NCI-H446 treated with DMSO at 0.1 percent for 48 hours (cell line): ENCODE measurements at places on chromosomes 7 and 10.
A peak's percentile ranks its signal among the peaks of the same experiment; 100 is the strongest.

- DNase-seq: no peak
Measured at GRCh38 chr7:40765639-40766038, 630.8 kb downstream of the SUGCT start.

DNA sequence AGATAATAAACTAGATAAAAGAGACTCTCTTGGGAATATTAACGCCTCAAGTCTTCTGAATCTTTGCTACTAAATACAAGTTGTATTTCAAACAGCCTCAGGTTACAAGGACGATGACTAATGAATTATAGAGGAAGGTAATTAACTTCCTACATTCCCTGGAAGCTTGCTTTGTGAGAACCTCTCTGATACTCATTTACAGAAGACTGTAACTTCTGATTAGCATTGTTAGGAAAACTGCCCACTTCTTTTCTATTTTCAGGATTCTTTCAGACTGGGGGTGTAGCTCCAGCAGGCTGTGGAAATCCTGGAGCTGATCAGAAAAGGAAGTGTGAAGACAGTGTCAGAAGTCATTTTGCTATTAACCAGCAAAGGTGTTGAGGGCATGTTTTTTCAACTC is 316.7 kb upstream of the NPSR1 start:
- no peak for DNase-seq

GRCh38 chr7:158033196-158033595 is 554.4 kb downstream of the PTPRN2 start:
- DNase-seq: no peak

DNA sequence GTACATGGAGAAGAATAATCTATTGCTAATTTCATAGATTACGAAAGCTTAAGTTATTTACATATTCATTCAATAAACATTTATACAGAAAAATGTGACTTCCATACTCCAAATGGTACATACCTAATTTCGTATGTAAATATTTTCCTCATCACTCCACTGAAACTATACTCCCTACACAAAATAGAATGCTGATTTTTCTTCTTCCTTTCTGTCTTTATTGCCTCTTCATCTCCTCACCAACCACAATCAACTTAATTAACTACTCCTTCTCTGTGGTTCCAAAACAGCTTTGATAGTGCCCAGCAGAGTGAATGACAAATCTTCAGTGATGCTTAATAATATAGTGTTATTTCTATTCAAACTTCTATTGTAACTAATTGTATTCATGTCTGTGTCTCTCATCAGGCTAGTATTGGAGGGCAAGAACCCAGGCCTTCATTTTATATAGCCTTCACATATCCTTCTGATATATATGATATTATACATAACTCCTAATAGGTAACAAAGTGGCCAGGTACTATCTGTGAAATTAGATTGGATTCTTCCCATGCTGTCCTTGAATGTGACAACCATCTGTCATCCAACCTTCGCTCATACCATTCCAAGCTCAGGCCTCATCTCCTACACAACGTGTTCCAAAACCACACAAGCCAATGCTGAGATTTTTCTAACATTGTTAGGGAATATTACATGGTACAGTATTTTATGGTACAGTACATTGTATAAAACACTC is 5.3 kb downstream of the ITGB1 start:
- DNase-seq: no peak

GRCh38 chr10:21514818-21515351 is 10.6 kb downstream of the SKIDA1 start:
- no peak for DNase-seq

DNA sequence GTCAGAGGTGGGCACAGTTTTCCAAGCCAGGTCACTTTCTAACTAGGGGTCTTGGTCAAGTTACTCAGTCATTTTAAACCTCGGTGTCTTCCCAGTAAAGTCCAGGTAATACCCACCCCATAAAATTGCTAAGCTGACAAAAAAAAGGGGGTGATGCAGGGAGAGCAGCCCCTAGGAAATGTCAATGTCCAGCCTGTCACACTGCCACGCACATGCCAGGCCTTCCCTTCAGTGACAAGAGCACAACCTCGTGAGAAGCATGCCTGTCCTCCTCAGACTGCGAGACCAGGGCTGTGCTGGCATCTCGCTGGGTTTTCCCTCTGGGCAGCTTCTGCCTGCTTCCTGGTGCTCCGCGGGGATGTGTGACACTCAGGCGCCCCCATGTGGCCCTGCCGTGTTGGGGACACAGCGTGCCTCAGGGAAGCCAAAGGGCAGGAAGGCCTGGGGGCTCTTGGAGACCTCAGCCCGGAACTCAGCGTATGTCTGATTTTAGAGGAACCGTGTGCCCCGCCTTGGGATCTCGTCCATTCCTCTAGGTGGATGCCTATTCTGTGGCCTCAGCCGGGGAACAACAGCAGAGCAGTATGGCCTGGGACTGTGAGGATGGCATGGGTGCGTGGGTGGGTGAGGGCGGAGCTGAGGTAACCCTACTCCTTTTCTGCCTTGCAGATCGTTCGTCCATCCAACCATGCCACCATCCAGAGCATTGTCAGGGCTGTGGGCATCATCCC is 10.2 kb upstream of the GDF2 start:
- DNase-seq: no peak

- peak; percentile 84 for DNase-seq
Measured at GRCh38 chr7:29987811-29988317, 1.7 kb downstream of the SCRN1 start.

GRCh38 chr10:76711222-76711997 is 926.2 kb downstream of the KCNMA1 start:
- no peak for DNase-seq

DNA sequence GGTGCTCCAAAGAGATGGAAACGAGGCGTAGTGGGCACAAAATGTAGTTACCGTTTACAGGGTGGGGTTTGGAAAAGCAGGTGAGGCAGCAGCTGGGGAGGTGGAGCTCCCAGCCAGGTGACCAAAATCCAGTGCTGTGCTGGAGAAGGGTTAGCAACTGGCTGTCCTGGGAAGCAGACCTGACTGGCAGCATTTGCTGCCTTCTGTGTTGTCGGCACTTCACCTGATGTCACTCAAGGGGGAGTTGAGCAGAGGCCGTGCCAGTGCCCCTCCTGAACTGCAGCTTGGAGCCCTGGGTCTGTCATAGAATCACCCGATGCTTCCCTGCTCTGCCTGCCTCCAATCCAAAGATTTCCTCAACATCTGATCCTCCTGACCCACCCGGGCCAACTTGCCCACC is 12.8 kb downstream of the GCK start:
- no peak for DNase-seq

- DNase-seq: no peak
Measured at GRCh38 chr7:154584352-154585252, 418.3 kb downstream of the PAXIP1 start.

- DNase-seq: no peak
Measured at GRCh38 chr10:75461672-75462649, 30.5 kb downstream of the LRMDA start.

GRCh38 chr7:2037301-2037807 is 195.4 kb downstream of the MAD1L1 start:
- no peak for DNase-seq

DNA sequence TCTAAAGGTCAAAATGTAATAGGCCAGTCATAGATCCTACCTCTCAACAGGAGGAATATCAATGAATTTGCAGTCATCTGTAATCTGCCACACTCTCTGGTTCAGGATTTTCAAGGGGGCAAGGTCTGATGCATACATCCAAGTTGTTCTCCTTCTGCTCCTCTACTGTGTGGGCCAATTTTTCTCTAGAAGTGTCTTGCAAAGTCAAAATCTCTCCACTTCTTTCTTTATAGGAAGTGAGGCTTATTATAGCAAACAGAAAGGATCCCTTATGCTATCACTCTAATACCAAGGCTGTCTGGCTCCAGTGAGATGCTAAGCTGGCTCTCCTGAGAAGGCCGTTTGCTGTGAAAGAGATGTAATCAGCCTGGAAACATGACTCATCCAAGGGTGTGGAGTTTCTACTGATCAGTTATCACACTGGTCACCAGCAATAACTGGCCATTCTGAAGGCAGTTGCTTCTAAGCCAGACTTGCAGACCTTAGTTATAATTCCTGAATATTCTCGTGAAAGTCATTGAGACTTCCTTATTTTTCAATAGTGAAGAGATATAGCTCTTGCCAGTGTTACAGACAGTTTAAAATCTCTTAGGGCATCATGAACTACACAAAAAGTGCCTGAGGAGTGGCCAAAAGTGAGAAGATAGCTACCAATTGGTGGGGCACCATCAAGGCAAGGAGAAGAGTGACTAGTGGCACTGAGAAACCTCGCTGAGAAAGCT is 43.2 kb upstream of the LRGUK start:
- DNase-seq: no peak

DNA sequence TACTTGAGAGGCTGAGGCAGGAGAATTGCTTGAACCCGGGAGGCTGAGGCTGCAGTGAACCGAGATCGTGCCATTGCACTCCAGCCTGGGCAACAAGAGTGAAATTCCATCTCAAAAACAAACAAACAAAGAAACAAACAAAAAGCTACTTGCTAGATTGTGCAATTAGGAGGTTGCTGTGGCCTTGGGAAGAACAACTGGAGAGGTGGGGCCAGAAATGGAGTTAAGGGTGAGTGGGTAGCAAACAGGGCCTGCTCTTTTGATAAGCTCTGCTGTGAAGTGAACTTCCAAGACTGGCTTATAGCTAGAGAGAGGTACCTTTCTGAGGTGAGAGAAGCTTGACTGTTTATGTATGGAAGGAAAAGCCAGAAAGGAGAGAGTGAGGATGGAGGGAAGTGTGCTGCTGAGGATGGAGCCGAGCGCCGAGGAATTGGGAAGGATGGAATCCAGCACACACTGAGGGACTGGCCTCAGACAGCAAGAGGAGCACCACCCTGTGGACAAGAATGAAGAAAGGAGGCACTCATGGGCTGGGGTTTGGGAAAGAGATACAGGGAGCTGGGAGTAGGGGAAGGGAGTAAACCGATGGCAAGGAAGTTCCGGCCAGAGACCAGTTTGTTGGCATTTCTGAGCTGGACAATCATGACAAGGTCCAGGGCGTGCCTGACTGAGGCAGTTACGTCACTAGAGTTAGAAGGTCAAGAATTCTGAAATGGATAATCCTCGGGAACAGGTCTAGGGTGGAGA is 7.0 kb upstream of the RPEL1 start:
- DNase-seq: no peak

DNA sequence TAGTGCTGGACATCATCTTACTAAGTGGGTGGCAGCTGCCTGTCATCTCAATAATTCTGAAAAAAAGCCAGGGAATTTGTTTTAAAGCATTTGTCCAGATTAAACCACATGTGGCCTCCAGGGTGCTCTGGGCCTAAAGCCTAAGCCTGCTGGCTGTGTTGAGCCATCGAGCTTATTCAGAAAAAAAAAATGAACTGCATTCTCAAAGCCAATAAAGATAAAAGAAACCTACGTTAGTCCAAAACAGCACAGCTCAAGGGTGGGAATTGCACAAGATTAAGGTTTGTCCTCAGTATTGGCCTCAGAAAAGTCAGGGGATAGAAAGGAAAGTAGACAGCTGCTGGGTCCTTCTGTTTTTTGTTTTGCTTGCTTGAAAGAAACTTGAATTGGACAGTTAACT is 22.6 kb upstream of the PRTFDC1 start:
- DNase-seq: peak; percentile 18

DNA sequence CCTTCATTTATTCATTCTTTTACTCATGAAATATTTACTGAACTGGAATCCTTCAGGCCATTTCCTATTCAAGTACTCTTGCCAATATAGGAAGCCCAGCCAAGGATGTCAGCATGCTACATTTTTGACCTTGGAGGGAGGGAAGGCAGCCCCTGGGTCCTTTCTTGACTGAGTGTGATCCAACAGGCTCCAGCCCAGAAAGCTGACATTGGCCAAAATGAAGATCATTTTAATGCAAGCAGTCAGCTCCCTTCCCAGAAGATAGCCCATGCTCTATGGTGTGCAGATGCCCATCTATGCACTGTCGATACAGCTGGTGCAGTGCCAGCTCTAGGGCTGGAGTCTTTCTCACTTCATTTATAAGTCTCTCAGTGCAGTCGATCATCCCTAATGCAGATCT is 646.0 kb downstream of the KCNMA1 start:
- no peak for DNase-seq

GRCh38 chr10:83592337-83592935 is 546.9 kb upstream of the GHITM start:
- no peak for DNase-seq

- DNase-seq: peak; percentile 70
Measured at GRCh38 chr7:55288070-55288824, 76.9 kb upstream of the LANCL2 start.

GRCh38 chr7:131501930-131502685 is 54.3 kb downstream of the PODXL start:
- no peak for DNase-seq

- DNase-seq: no peak
Measured at GRCh38 chr7:143974459-143974858, 19.8 kb downstream of the OR2F1 start.

DNA sequence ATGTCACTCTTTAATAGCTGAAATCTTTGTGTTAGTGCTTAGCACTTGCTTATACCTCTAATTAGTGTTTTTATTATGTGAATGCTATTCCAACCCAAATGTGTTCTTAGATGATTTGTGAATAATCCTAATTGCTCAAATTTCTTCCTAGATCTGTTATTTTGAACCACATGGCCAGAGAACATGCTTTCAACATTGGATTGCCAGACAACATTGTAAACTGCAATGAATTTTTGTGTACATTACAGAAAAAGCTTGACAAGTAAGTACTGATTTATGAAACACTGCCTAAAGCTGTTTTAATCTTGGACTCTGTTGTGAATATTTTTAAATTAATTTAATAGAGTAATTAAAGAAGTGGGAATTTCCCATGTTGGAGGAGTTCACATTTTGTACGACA is 121.1 kb downstream of the ZNF277 start:
- DNase-seq: no peak

DNA sequence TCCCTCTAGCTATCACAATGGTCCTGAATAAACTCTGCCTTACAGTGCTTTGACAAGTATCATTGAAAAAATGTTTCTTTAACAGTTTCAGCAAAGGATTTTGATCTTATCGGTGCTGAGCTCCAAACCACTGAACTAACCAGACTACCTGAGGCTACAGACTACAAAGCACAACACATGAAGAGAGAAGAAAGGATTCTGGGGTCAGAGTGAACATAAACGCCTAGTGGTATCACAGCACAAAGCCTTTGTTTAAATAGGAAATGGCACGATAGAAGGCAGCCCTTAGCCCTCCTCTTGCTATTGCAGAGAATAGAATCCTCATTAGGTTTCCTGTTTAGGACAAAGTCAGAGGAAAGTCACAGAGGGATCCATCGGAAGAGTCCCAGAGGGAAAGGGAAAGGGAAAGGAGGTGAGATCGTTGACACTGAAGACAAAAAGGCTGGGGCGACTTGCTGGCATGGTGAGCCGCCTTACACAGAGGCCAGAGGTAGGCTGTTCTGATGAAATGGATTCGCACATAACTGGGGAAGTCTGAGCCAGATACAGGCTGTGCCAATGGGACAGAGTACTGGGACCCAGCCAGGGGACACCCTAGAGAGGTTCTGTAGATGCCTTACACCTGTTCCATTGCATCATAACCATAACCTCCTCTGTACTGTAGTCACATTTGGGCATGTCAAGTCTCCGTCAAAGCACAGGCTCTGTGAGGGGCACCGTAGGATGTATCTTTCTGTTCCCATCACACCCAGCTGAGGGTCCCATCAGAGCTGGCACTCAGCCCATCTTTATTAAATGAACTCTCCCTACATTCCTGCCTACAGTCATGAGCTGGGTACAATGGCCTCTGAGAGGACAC is 71.5 kb downstream of the XPNPEP1 start:
- DNase-seq: no peak
